ENCODE measurements at places on chromosomes 7 and 10. TPM values are rescaled to one million over a fixed set of nuclear protein-coding genes. Genes with fewer than 3 reads are reported as not detected.

INTS15 gene
- polyA plus RNA-seq = 40.6 TPM

FRAT1 gene
- 2.8 TPM for polyA plus RNA-seq

GRID2IP gene
- 1.2 TPM for polyA plus RNA-seq

SDK1 gene
- 15.1 TPM for polyA plus RNA-seq

CYP3A7 gene
- 0.95 TPM for polyA plus RNA-seq

RBP3 gene
- not detected for polyA plus RNA-seq

DNA sequence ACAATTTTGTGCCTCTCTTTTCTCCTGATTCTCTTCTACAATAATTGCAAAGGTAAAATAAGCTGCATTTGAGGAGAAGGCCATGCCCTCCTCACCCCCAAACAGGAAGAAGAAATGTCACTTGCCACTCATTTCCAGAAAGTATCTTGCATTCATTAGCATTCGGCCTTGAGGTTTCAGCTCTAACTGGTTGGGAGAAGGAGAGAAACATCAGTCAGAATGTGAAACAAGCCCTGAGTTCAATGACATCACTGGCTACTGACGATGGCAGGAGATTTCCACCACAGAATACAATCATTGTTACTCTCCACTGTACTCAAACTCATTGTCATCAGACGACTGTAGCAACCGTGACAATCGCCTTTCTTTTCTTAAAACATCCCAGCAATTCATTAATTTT is 72.8 kb downstream of the PRKCQ start:
- DNase-seq = no peak

- no peak for DNase-seq
These were observed 97.5 kb downstream of the GNAT3 start for GRCh38 chr7:80414331-80414730.

- DNase-seq = no peak
These were observed 31.2 kb upstream of the FFAR4 start for GRCh38 chr10:93535293-93535692.

DNA sequence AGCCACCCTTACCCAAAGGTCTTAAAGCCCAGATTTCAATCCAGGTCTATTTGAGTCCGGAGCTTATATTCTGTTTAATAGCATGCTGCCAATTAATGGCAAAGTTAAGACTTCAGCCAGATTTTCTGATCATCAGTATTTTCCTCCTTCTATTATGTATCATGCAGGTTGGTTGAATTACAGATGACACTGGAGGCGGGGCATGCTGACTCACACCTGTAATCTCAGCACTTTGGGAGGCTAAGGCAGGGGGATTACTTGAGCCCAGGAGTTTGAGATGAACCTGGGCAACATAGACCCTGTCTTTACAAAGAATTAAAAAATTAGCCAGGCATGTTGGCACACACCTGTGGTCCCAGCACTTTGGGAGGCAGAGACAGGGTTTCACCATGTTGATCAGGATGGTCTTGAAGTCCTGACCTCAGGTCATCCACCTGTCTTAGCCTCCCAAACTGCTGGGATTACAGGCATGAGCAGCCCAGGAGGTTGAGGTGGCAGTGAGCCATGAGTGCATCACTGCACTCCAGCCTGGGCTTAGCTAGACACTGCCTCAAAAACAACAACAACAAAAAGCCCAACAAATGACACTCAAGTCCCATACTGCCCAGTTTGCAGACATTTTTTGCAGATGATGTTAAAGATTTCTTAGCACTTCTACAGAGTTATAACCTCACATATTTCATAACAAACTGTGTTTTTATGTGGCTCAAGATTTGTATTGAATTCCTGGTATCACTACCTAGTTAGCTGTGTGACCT is 62.5 kb downstream of the MCU start:
- no peak for DNase-seq

DNA sequence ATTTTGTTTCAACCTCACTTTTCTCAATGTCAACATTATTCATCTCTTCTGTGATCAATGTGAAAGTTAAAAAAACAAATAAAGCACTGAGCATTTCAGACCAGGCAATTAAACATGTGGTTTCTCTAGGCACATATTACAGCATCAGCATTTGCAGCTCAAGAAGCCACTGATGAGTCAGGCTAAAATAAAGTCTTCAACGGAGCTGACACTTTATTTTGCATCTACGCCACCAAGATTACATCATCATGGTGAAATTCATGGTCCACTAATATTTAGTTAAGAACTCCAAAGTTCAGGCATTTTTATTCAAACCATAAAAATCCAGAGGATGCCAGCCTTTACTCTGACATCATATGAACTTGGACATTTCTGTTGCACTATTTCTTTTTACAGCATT is 33.0 kb downstream of the MAGI2 start:
- DNase-seq = no peak

GRCh38 chr7:101129603-101130117 is 2.8 kb downstream of the SERPINE1 start:
- no peak for DNase-seq

GRCh38 chr7:20783700-20784387 is 2.8 kb downstream of the SP8 start:
- DNase-seq = no peak

GRCh38 chr7:67105377-67105776 is 108.7 kb downstream of the TYW1 start:
- DNase-seq = no peak

DNA sequence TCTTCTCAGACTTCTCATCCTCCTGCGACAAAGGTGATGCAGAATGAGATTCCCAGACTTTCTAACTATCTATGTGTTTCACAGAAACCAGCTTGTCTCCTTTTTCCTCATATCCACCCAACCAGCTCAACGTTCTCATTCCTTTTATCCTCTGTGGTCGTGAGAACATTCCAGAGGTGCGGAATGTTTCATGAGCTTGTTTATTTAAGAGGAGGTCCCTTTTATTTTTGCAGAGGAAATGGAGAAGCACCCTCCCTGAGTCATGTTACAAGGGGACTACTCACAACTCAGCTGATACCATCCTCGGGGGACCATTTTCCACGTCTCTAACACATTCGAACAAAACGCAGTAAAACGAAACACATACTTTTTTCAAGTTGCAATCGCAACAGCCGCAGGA is 93.2 kb downstream of the ZRANB1 start:
- no peak for DNase-seq

- DNase-seq = no peak
These were observed 154.0 kb downstream of the SUGCT start for GRCh38 chr7:40288827-40289226.

GRCh38 chr10:114704679-114705078 is 46.6 kb upstream of the ABLIM1 start:
- no peak for DNase-seq

- no peak for DNase-seq
These were observed 28.2 kb upstream of the ECHDC3 start for GRCh38 chr10:11713963-11714362.

GRCh38 chr7:146961617-146962016 is 845.0 kb downstream of the CNTNAP2 start:
- DNase-seq = no peak

GRCh38 chr10:25023278-25023677 is 6.9 kb downstream of the THNSL1 start:
- DNase-seq = no peak

GRCh38 chr7:1403638-1404459 is 55.4 kb downstream of the MICALL2 start:
- DNase-seq = no peak

DNA sequence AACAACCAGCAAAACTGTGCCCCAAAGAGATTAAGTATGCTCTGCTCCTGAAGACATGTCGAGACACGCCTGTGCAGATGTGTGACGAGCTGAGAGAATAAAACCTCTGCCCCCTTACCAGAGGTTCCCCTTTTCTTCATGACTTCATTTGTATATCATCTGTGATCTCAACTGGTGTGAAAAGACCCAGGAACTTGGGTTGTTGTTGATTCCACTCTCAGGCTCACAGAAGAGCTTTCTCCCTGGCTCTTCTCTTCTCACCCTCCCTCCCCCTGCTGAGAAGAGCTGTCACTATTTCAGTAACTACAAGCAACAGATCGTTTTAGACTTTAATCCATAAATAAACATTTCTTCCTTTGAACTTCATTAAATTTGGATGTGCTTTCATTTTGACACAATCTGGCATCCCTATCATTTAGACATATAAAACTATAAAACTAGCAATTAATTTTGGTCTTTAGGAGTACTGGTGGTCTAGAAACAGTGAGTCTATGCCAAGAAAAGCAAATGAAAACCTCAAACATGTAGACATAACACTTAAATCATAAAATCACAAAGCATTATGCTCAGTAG is 179.3 kb upstream of the FZD8 start:
- peak; percentile 44 for DNase-seq

- DNase-seq = no peak
These were observed 27.3 kb upstream of the CYP3A5 start for GRCh38 chr7:99707096-99707495.
